A673 (cell line): ENCODE measurements at places on chromosomes 16 and 17.

DNA sequence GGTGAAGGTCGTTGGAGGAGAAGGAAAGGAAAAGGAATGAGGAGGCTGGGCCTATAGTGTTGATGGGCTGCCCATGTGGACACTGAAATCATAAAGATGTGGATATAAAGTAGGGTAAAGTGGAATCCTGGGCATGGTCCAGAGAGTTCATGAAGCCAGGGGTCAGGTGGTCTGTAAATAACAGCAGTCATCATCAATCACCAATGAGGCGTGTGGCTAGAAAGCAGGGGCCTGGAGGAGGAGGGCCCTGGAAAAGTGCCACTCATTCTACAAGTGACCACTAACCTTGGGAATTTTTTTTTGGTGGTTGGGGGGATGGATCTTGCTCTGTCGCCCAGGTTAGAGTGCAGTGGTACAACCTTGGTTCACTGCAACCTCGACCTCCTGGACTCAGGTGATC is 115.3 kb upstream of the NOL11 start:
- no peak for DNase-seq

- DNase-seq, result peak; percentile 38
Observed at GRCh38 chr16:2159175-2159838, 3.7 kb downstream of the TRAF7 start.

DNA sequence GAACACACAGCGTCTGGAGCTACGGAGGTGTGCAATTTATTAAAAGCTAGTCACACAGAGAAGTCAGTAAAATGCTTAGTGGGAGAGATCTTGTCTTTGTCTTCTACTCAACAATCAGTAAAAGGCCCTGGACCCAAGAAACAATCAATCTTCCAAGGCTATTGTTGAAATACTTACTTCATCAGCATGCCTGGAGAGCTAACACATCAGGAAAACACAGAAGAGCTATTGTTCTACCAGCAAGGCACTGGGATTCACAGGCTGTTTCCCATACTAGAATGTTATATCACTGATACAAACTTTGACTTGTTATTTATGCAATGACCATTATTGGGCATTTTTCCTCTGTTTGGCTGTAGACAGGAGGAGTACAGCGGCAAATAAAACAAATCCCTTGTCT is 247.8 kb upstream of the ERCC4 start:
- no peak for DNase-seq

DNA sequence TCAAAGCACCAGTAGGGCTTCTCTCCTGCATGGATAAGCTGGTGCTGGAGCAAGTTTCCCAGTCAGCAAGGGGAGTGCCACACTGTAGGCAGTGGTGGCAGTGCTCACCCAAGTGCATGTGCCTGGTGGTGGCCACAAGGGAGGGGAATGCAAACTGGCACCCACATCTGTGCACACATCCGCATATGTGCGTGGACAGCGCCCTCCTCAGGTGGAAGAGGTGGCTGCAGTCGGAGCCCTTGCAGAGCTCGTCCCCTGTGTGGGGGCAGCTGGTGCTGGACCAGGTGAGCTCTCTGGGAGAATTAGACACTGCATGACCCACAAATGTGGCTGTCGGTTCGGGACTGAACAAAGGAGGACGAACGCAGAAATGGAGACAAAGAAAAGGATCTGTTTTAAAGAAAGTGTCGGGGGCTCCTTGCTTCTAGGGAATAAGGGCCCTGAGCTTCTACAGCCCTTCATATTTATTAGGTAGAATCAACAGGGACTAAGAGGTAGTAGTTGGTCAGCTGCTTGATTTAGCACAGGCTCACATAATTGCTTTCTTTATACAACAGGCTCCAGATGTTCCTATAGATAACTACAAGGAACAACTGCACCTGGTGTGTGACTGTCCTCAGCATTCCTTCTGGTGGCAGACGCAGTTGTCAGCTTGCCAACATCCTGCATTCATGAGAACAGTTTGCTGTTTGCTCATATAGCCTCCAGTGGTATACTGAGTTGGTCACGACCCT is 5.3 kb upstream of the ZNF689 start:
- peak; percentile 81 for DNase-seq

DNA sequence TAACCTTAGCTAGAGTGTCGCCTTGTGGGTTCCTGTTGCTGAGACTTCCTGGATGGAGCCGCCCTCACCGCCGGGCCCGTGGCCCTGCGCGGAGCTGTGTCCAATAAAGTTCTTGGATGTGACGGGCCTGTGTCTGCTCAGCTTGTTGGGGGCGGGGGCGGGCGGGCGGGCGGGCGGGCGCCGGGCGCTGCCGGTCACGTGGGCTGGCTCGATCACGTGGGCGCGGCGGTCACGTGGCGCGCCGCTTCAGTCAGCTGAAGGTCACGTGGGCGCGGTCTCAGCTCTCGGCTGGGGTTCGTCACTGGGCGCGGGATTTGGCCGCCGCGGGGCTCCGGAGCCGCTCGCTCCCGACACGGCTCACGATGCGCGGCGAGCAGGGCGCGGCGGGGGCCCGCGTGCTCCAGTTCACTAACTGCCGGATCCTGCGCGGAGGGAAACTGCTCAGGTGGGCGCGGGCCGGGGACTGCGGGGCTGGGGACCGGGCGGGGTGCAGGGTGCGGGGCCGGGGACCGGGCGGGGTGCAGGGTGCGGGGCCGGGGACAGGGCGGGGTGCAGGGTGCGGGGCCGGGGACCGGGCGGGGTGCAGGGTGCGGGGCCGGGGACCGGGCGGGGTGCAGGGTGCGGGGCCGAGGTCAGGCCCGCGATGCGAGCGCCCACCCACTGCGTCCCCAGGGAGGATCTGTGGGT is at the start of gene AMDHD2:
AMDHD2 (plus strand) TSS at position 275 of the 687 bp plus-strand sequence; CDS start at position 363, 88 bp downstream.
- peak; percentile 94 for DNase-seq

DNA sequence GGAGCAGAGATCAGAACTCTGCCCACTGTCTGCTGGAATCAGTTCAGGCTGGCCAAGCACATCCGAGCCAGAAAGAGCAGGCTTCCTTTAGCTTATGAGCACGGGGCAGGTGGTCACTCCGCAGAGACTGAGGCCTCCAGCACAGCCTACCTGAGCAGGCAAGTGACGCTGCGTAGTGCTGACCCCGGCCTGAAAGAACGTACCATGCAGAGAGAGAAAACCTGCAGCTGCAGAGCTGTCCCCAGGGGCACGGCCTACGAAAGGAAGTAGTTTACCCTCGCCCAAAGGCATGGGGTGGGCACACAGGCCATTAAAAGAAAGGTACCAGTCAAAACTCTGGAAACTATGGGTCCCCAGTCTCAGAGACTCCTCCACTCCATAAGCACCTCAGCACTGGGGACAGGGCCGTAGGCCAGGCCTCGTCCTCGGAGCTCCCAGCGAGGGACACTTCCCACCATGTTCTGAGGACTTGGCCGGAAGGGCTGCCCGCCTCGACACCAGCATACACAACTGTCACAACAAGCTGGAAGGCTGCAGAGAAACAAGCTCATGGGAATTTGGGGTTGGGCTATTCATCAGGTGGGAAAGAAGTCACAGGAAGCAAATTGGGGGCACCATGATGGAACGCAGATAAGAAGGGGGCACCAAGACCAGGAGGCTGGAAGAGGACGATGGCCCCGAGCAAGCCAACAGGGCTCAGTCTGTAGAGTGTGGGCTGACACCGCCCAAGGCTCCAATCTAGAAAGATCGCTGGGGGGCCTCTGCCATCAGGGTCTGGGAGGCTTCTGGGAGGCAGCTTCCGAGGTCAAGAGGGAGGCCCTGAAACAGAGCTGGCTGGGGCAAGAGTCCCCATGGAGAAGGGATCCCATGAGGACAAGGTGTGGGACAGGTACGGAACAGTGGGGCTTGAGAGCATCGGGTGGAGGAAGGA is 21.2 kb downstream of the MEAK7 start:
- DNase-seq, result no peak

DNA sequence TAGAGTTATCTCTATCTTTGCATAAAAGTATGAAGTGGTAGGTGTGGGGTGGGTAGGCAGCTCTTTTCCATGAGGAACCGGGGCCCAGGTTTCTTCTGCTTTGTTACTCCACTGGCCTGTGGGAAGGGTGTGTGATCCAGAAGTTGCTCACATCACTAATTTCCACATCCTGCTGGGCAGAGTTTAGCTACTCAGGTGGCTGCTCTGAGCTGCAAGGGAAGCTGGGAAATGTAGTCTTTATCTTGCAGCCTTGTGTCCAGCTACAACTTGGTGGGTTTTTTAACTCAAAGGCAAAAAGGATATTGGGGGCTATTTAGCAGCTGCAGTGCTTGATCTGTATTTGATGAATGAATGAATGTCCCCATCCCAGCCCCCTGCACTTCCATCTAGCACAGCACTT is 335.3 kb downstream of the SNX29 start:
- DNase-seq, result no peak

GRCh38 chr17:60065136-60065535 is 13.6 kb downstream of the HEATR6 start:
- no peak for DNase-seq

DNA sequence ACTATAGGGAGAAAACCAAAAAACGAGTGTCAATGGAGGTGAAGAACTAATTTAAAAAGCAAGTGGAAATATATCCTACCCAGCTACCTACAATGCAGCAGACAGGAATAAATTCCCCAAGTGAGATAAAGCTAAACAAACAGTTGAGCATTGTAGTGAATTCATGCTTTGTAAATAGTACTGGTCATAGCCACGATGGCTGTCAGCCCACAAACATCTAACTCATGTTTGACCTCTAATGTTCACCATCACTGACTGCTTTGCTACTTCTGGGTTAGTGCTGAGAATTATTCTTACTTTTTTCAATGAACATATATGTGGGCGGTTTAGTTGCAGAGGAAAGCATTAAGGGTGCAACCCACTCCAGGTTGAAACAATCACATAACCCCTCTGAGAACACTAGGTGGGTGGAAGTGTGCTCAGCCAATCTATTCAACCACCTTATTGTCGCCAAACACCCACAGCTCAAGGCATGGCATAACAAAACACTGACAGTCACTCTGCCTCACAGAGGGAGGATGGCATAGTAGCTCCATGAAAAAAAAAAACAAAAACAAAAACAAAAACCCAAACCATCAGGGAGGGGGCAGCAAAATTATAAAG is 264.1 kb downstream of the ZFHX3 start:
- DNase-seq, result no peak

DNA sequence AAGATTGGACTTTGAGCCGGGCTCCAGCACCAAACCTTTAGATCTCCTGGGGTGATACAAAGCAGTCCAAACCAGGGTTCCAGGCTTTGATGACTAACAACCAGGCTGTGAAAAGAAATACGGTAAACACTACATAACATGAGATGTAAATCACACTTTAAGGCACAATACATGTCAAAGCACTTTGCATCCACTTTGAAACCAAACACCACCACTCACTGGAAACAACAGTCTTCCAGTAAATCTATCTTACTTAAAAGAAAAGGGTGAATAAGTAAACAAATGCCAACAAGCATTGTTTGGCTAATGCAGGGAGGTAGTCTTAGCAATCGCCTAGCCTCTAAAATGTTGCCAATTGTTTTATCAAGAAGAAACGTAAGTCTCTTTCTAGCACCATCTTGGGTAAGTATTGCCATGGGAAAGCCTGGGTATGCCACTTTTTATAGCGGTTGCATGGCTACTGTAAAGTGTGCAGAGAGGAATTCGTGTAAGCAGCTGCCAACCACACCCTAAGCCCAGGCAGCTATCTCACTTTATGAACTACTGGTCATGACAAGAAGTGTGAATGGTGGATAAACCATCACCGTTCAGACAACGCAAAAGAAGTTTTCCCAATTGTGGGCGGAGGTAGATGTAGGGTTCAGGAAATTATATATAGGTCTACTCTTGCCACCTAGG is 267.4 kb upstream of the PSMD7 start:
- DNase-seq, result no peak

DNA sequence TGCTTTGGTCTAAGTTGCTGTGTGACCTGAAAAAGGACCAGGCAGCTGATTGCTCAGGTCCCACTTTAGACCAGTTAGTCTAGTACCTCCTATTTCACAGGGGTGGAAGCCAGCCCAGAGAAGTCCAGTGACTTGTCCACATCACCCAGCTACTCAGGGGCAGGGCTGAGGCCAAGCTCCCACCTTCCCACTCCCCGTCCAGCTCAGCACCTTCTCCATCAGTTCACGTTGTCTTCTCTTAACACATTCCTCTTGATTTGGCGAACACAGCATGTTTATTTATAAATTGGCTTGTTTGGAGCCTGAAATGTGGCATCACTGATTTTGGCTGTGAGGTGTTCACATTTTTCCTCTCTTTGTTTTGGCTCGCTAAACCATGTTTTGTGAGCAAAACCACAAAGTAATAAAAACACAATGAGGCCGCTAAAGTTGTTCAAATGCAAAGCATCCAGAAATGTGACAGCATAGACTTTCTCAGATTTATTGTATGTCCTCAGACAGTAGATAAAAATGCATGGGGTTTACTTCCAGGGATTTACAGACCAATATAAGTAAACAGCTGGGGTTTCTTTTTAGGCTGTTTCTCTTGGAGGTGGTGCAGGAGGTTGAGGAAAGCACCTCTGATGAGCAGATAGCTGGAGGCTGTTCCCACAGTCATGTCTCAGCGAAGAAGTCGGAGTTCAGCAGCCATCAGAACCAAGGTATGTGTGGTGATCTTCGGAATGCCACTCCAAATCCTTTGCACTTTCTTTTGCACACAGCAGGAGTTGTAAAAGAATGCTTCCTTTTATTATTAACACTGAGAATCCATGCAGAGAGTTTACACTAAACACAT is 88.4 kb downstream of the PLXDC1 start:
- no peak for DNase-seq

DNA sequence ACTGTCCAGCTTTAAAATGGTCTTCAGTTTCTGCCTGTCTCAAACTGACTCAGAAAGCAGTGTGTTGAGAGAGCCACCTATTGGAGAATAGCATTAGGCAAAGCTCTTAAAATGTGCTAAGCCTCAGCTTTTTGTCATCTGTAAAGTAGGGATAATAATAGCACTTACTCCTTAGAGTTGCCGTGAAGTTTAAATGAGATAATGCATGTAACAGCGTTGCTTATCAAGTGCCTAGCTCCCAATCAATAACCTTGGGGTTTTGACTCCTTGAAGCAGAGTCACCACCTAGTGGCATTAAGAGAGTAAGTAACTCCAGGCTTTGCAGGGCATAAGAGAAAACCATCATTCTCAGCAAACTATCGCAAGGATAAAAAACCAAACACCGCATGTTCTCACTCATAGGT is 163.3 kb downstream of the HS3ST2 start:
- peak; percentile 36 for DNase-seq

GRCh38 chr17:44389723-44390202 is 314 bp upstream of the ITGA2B start:
- DNase-seq, result no peak

GRCh38 chr17:31492880-31493655 is 101.6 kb downstream of the RAB11FIP4 start:
- DNase-seq, result no peak

DNA sequence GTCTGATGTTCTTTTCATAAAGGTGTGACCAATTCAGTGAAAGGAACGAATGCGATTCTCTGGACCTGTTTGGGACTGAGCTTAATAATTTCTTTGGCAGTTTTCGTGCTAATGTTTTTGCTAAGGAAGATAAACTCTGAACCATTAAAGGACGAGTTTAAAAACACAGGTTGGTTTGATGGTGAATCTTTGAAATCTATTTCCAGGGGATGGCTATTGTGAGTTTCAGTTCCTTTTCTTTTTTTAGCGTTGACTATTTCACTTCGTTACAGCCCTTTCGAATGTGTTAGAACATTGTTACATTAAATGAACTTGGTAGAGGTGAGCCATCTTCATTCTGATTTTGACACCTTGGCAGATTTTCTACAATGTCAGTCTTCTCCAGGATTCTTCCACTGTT is 1.2 kb downstream of the TNFRSF17 start:
- DNase-seq, result no peak
